Pancreas (tissue), 10 donors: ENCODE measurements at places on chromosomes 3 and 15. TPM values are rescaled to one million over a fixed set of nuclear protein-coding genes. Genes with fewer than 3 reads are reported as not detected.
A peak's percentile ranks its signal among the peaks of the same experiment; 100 is the strongest.

DNA sequence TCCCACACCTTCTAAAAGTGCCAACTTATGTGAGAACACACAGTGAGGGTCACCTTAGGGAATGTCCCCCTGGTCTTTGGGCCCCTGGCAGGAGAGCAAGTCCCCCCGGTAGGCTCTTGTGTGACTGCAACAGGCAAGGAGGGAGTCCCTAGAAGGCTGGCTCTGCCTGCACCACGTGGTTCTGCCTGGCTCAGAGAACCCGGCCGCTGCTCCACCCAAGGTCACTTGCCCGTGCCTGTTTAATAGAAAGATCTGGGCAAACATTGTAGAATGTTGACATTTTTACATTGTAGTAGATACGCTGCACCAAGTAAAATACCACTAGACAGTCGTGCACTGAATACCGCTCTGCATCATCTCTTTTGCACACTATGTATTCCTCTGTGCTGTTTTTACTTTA, 21.9 kb downstream of the GABRA5 start:
- no peaks in the 10 kb centered on the region for H3K27me3 ChIP-seq
- peak overlapping the region; percentile 3 for H3K4me3 ChIP-seq
- DNase-seq = peak; percentile 30
- no peak overlapping the region for H3K27ac ChIP-seq
- H3K36me3 ChIP-seq = no peaks in the 10 kb centered on the region

- no peaks in the 10 kb centered on the region for H3K27me3 ChIP-seq
- H3K4me1 ChIP-seq = no peaks in the 10 kb centered on the region
- DNase-seq = no peak
- H3K27ac ChIP-seq = no peak overlapping the region
- no peak overlapping the region for H3K4me3 ChIP-seq
Observed at GRCh38 chr3:71554649-71555048, 28.9 kb downstream of the FOXP1 start.

DNA sequence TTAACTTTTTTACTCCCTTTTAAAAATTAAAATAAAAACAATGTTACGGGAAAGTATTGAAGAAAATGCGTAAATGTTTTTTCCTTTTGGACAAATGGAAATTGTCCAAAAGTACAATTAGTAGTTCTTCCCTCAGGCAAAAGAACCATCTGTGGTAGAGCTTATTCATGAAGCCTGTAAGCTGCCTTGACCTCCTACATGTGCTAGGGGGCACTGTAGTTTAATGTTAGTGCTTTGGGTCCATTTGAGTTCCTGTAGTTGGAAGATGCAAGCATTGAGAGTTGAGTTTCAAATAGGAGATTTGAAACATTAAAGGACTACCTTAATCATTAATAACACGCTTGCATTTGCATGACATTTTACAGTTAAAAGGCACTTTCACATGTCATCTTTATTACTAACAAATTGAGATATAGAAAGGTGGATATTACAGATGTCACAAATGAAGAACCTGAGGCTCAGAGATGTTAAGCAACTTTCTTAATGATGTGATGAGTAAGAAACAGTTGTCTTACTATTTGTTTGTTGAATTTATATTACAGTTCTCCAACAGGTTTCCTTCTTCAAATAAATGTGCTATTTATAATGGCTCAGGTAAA, 1.8 kb upstream of the ZNF385D start:
- no peaks in the 10 kb centered on the region for H3K36me3 ChIP-seq
- H3K27ac ChIP-seq = no peak overlapping the region
- H3K4me1 ChIP-seq = no peaks in the 10 kb centered on the region
- no peak overlapping the region for H3K4me3 ChIP-seq

DNA sequence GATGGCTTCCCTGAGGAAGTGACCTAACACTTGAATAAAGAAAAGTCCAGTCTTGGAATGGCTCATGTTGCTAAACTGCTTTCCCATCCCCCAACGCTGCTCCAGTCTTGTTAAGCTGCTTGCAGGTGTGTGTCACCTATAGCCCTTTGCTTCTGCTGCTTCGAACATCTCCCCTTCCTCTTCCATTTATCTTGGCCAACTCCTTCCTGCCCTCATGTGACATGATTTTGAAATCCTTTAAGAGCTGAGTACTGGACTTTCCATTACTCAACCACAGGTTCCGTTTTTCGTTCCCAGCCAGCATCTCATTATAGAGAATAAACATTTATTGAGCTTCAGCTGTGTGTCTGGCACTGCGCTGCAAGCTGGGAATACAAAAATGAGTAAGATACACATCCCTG, 1.7 kb downstream of the ATG7 start:
- H3K4me1 ChIP-seq = peaks cover 11% of the 10 kb centered on the region
- no peak for DNase-seq
- H3K4me3 ChIP-seq = no peak overlapping the region
- H3K27me3 ChIP-seq = no peaks in the 10 kb centered on the region
- H3K36me3 ChIP-seq = no peaks in the 10 kb centered on the region
- no peak overlapping the region for H3K27ac ChIP-seq

MAP1A gene
- total RNA-seq = 2.6 TPM

DNA sequence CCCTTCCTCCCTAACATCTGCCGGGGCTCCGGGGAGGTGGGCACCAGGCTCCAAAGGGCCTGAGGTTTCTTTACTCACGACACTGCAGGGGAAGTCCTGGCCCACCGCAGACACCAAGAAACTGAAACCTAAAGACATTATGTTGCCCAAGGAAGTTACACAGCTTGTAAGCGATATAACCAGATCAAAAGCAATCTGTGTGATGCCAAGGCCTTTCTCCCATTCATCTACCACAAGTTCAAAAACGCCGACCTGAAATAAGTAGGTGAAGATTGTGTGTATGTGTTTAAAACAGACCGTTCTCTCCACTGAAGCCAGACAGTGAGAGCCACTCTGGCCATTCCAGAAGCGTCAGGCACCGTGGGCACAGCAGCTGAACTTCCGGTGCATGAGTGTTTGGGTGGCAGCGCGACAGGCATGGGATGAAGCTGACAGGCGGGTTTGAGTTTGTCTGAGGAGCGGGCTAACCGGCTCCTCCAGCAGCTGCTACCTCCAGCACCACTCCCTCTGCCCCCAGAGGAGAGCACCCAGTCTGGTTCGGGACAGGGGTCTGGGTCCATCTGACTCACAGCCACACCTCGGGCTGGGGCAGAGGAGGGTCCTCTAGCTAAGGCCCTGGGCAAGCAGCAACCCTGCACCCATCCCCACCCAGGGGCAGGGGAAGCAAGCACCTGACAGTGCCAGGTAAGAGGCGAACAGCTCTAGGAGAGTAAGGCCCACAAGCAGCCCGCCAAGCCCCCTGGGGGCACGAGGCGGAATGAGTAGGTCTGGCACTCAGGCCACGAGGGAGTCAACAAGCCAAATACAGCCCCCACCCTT, 1.3 kb downstream of the TNK2 start:
- no peaks in the 10 kb centered on the region for H3K36me3 ChIP-seq
- H3K27ac ChIP-seq = no peak overlapping the region
- H3K4me3 ChIP-seq = peak overlapping the region; percentile 69
- H3K27me3 ChIP-seq = no peaks in the 10 kb centered on the region
- peaks cover 15% of the 10 kb centered on the region for H3K4me1 ChIP-seq

DNA sequence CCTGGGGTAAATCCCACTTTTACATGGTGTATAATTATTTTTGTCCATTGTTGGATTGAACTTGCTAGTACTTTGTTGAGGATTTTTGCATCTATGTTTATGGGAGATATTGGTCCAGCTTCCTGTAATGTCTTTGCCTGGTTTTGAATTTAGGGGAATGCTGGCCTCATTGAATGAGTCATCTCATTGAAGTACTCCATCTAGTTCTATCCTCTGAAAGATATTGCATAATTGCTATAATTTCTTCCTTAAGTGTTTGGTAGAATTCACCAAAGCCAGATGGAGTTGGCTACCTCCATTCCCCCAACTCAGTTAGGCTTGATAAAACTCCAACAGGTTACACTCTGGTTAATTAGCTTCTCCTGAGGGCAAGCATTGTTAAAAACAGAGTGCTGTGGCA, 237.4 kb upstream of the TGFBR2 start:
- H3K4me1 ChIP-seq = peaks cover 9% of the 10 kb centered on the region
- H3K4me3 ChIP-seq = no peak overlapping the region
- H3K36me3 ChIP-seq = no peaks in the 10 kb centered on the region
- no peak for DNase-seq
- H3K27ac ChIP-seq = no peak overlapping the region

DNA sequence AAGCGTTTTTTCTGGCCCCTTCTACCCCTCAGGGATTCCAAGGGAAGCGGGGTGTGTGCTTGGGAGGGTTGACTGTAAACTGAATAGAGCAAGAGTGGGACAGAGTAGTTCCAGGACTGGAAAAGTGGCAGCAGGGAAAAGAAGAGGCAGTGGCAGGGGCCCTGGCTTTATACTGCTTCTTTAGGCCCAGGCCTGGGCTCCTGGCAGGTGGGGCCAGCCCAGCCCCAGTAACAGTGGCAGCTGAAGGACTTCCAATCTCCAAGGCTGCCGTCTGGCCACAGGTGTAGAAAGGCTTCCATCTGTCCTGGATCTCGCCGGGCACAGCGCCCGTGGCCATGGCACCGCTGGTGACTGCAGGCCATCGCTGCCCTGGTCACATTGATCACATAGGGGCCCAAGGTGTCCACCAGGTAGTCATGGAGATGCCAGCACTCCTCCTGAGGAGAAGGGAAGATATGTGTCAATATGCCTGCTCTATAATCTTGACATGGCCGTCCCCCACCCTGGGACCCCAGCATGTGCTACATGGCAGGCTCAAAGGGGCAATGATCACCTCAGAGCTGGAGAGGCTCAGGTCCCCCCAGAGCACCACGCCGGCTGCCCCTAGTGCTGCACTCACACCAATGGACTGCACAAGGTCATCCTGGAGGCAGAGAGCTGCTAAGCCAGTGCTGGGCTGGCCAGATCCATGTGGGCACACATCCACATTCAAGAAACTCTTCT, 1.0 kb upstream of the IFRD2 start:
- H3K27me3 ChIP-seq = no peaks in the 10 kb centered on the region
- H3K36me3 ChIP-seq = no peaks in the 10 kb centered on the region
- peak; percentile 75 for DNase-seq
- H3K27ac ChIP-seq = peak overlapping the region; percentile 96

- DNase-seq = no peak
- H3K4me1 ChIP-seq = no peaks in the 10 kb centered on the region
- no peak overlapping the region for H3K4me3 ChIP-seq
- no peaks in the 10 kb centered on the region for H3K27me3 ChIP-seq
Observed at GRCh38 chr3:38560284-38560683, 64.1 kb downstream of the EXOG start.

GNAT1 gene
- not detected for total RNA-seq

GRCh38 chr3:29138171-29138570, 142.7 kb upstream of the RBMS3 start:
- DNase-seq = no peak
- H3K27me3 ChIP-seq = no peaks in the 10 kb centered on the region
- no peaks in the 10 kb centered on the region for H3K4me1 ChIP-seq
- no peak overlapping the region for H3K4me3 ChIP-seq
- H3K36me3 ChIP-seq = no peaks in the 10 kb centered on the region

GRCh38 chr15:28987337-28987736, 101.6 kb downstream of the APBA2 start:
- no peaks in the 10 kb centered on the region for H3K4me1 ChIP-seq
- H3K36me3 ChIP-seq = no peaks in the 10 kb centered on the region
- no peaks in the 10 kb centered on the region for H3K27me3 ChIP-seq
- H3K27ac ChIP-seq = no peak overlapping the region
- no peak for DNase-seq
